ENCODE measurements at places on chromosomes 6 and 20.

DNA sequence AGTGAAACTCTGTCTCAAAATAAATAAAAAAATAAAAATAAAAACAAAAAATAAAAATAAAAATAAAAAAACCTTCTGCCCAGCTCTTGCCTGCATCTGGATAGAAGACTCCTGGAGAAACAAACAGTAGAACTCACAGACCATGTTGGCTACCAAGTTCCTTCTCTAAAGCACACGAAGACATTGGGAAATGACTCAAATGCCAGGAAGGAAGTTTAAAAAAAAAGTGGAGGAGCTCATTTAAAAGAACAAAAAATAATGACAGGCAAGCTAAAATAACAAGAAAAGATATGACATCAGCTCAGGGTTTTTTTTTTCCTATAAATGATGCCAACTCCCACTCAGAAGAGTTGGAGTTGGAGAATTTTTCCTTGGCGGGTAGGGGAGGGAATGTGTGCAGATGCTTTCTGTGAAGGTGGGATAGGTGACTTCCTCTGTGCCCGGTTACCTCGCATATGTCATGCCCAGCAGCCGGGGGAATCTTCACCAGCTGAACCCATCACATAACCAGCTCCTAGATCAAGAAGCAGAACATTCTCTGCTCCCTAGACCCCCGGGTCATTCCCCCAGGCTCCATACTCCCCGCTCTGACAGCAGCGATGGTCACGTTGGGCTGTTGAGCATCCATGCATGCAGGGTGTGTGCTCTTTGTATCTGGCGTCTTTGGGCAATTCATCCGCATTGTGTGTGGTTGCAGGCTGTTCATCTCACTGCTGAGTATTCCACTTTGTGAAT is 17.3 kb upstream of the CD93 start:
- H3K36me3 ChIP-seq = no peaks in the 10 kb centered on the region
- no peaks in the 10 kb centered on the region for H3K27me3 ChIP-seq
- H3K4me1 ChIP-seq = no peaks in the 10 kb centered on the region
- no peak overlapping the region for H3K27ac ChIP-seq

- no peak overlapping the region for H3K27ac ChIP-seq
- DNase-seq = no peak
- no peak overlapping the region for H3K4me3 ChIP-seq
- no peaks in the 10 kb centered on the region for H3K27me3 ChIP-seq
Observed at GRCh38 chr6:11795403-11795802, 16.8 kb upstream of the ADTRP start.

GRCh38 chr6:52416629-52417151 is 3.5 kb upstream of the EFHC1 start:
- no peaks in the 10 kb centered on the region for H3K4me1 ChIP-seq
- H3K27me3 ChIP-seq = no peaks in the 10 kb centered on the region
- DNase-seq = no peak
- H3K27ac ChIP-seq = no peak overlapping the region
- H3K4me3 ChIP-seq = no peak overlapping the region

DNA sequence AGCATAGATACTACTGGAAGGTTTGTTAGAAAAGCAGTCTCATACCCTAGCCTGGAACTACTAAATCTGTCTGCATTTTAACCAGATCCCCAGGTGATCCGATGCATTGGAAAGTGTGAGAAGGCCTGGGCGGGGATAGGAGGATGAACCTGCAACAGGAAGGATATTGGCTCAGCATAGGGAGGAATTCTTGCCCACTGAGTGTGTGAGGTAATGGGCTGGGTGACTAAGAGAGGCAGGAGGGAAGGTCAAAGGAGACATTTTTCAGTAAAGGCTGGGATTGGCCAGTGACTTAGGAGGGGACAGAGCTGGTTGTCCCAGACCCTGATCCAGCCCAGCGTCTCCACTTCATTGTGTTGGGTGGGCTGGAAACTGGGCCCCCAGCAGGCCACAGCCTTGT is 191.0 kb upstream of the LRFN2 start:
- H3K4me1 ChIP-seq = no peaks in the 10 kb centered on the region
- no peaks in the 10 kb centered on the region for H3K36me3 ChIP-seq
- H3K27me3 ChIP-seq = peaks cover 7% of the 10 kb centered on the region

- no peaks in the 10 kb centered on the region for H3K4me1 ChIP-seq
- no peak overlapping the region for H3K27ac ChIP-seq
Observed at GRCh38 chr6:14723535-14724086, 522.3 kb upstream of the JARID2 start.

DNA sequence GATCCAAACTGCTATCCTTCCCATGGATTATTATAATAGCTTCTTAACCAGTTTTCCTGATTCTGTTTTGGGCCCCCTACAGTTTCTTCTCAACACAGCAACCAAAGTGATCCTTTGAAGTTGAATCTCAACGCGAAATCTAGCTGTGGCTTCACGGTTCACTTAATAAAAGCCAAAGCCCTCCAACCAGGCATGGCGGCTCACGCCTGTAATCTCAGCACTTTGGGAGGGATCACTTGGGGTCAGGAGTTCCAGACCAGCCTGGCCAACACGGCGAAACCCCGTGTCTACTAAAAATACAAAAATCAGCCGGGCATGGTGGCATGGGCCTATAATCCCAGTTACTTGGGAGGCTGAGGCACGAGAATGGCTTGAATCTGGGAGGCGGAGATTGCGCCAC is 3.3 kb downstream of the RMND1 start:
- no peaks in the 10 kb centered on the region for H3K36me3 ChIP-seq
- peaks cover 2% of the 10 kb centered on the region for H3K4me1 ChIP-seq
- no peaks in the 10 kb centered on the region for H3K27me3 ChIP-seq
- no peak overlapping the region for H3K4me3 ChIP-seq

GRCh38 chr20:59004763-59005522 is 2.1 kb downstream of the CTSZ start:
- no peaks in the 10 kb centered on the region for H3K27me3 ChIP-seq
- peak overlapping the region; percentile 93 for H3K27ac ChIP-seq
- peak overlapping the region; percentile 81 for H3K4me3 ChIP-seq
- no peak for DNase-seq

DNA sequence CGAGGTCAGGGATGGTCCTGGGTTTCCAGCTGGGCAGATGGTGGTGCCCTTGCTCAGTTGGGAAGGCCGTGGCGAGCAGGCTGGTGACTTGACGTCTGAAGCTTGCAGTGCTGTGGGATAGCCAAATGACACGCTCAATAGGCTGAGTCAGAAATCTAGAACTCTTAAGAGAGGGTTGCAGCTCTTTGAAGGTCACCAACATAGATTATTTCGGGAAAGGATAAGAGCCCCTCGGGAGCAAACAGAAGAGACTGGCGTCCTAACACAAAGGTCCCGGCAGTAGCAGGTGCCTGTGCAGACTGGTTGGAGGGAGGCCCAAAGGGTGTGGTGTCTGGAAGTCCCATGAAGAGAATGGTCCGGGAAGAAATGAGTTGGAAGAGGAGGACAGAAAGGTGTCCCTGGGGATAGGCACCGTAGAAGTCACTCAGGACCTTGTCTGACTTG is 18.4 kb downstream of the PKIG start:
- DNase-seq = no peak
- no peak overlapping the region for H3K4me3 ChIP-seq
- no peaks in the 10 kb centered on the region for H3K36me3 ChIP-seq
- peak overlapping the region; percentile 94 for H3K27ac ChIP-seq
- H3K4me1 ChIP-seq = peaks cover 23% of the 10 kb centered on the region

DNA sequence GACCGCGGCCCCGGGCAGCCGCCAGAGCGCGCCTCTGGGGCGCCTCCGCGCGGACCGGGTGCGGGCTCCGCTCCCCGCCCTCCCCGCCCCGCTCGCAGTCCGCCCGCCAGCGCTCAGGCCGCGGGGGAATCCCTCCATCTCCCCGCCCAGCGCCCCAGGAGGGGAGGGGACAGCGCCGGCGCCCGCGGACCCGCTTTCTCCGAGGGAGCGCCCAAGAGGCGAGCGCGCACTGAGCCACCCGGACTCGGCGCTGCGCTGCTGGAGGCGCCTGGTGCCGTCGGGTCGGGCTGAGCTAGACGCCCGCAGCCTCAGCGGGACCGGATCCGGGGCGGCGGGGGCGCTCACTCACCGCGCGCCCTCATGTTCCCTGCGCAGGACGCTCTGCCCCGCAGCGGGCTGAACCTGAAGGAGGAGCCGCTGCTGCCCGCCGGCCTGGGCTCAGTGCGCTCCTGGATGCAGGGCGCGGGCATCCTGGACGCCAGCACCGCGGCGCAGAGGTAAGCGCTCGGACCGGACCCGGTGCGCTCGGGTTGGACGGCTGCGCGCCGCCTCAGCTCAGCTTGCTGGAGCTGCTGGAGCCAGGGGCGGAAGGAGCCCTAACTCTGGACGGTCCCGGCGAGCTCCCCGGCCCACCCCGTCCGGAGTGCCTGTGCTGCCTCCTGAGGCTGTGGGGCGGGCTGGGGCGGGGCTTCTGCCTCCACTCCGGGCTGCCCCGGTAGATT is 867 bp downstream of the EBF4 start:
- H3K36me3 ChIP-seq = no peaks in the 10 kb centered on the region
- H3K27me3 ChIP-seq = no peaks in the 10 kb centered on the region
- H3K4me3 ChIP-seq = peak overlapping the region; percentile 38

- H3K36me3 ChIP-seq = no peaks in the 10 kb centered on the region
- no peak overlapping the region for H3K4me3 ChIP-seq
- no peak for DNase-seq
Observed at GRCh38 chr20:10179574-10180298, 38.9 kb upstream of the SNAP25 start.

GRCh38 chr6:127279815-127280214 is 13.2 kb downstream of the RNF146 start:
- H3K4me3 ChIP-seq = no peak overlapping the region
- H3K36me3 ChIP-seq = no peaks in the 10 kb centered on the region
- H3K27me3 ChIP-seq = no peaks in the 10 kb centered on the region
- no peaks in the 10 kb centered on the region for H3K4me1 ChIP-seq
- no peak for DNase-seq

- no peak for DNase-seq
- no peaks in the 10 kb centered on the region for H3K36me3 ChIP-seq
- H3K27me3 ChIP-seq = no peaks in the 10 kb centered on the region
- H3K27ac ChIP-seq = no peak overlapping the region
- H3K4me3 ChIP-seq = no peak overlapping the region
Observed at GRCh38 chr6:6533176-6533575, 55.3 kb upstream of the LY86 start.

GRCh38 chr6:64685401-64685800 is 1021.6 kb downstream of the EYS start:
- DNase-seq = no peak
- H3K4me3 ChIP-seq = no peak overlapping the region
- H3K36me3 ChIP-seq = no peaks in the 10 kb centered on the region
- no peaks in the 10 kb centered on the region for H3K4me1 ChIP-seq

DNA sequence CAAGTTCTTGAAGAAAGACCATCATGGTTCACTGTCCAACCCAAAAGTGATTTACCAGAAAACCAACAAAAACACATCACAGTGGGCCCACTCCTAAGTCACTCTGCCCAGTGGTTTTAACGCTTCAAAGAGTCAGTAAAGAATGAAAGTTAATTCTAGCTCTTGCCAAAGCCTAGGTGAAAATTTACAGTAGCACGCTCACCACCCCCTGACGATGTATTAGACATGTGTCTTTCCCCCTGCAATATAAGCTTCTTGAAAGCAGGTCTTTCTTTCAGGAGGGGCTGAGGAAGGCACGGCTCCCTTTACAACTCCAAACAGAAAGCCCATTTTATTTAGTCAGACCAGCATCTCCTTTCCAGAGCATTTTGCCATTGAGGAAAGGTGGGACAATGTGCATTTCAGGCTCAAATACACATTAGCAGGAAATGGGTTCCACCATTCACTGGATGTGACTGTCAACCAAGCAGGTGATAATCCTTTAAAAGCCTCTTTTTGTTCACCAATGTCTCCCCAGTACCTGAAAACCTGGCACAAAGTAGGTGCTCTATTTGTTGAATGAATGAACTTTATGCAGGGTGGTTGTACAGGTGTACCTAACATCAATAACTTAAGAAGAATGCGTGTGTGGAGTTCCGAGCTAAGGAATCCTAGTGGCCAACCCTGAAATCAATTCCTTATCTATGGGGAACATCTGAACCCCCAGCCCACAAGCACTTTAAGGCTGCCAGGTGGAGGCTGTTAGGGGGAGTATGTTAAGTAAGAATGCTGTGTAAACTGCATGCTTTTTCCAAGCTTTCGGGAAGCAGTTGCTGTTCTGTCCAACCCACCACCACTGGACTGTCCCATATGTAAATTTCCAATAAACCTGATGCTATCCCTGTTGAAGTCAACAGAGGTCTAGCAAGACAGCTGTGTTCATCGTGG is 11.4 kb downstream of the EZR start:
- no peak overlapping the region for H3K27ac ChIP-seq
- no peaks in the 10 kb centered on the region for H3K27me3 ChIP-seq

DNA sequence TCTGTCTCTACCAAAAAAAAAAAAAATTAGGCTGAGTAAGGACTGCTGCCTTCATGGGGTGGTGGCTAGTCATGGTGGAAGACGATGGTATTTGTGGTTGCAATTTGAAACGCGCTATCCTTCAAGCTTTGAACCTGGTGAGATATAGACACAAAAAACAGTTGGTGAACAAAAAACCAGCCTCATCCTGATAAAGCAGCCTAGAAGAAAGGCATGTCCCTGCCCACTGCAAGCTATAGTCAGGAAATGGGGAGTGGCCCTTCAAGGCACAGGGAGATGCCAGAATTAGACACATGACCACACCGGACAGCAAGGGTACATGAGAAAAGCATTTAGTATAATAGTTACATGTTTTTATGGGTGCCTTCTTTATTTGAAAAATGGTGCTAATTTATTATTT is 193.6 kb downstream of the NFATC2 start:
- no peak for DNase-seq
- no peak overlapping the region for H3K27ac ChIP-seq
- H3K36me3 ChIP-seq = no peaks in the 10 kb centered on the region
- H3K27me3 ChIP-seq = no peaks in the 10 kb centered on the region
- no peaks in the 10 kb centered on the region for H3K4me1 ChIP-seq
- H3K4me3 ChIP-seq = no peak overlapping the region

GRCh38 chr6:87944541-87944954 is 103.1 kb upstream of the SPACA1 start:
- H3K4me3 ChIP-seq = no peak overlapping the region
- DNase-seq = peak; percentile 86
- H3K4me1 ChIP-seq = no peaks in the 10 kb centered on the region
- no peaks in the 10 kb centered on the region for H3K27me3 ChIP-seq

- DNase-seq = no peak
- peaks cover 11% of the 10 kb centered on the region for H3K36me3 ChIP-seq
- no peaks in the 10 kb centered on the region for H3K4me1 ChIP-seq
- H3K27me3 ChIP-seq = no peaks in the 10 kb centered on the region
- no peak overlapping the region for H3K4me3 ChIP-seq
- H3K27ac ChIP-seq = no peak overlapping the region
Observed at GRCh38 chr20:38418509-38419204, 16.5 kb downstream of the SNHG17 start.

- DNase-seq = no peak
- no peaks in the 10 kb centered on the region for H3K36me3 ChIP-seq
- H3K4me3 ChIP-seq = no peak overlapping the region
- H3K27me3 ChIP-seq = no peaks in the 10 kb centered on the region
Observed at GRCh38 chr6:107179004-107179403, 63.7 kb upstream of the BEND3 start.

All from breast epithelium (tissue), 4 donors.